ENCODE measurements at places on chromosomes 1 and 21.

- peak; percentile 20 for DNase-seq
These were observed 66.7 kb downstream of the XCL1 start for GRCh38 chr1:168643152-168643551.

- DNase-seq: no peak
These were observed 5.0 kb downstream of the WNT3A start for GRCh38 chr1:228011721-228012311.

DNA sequence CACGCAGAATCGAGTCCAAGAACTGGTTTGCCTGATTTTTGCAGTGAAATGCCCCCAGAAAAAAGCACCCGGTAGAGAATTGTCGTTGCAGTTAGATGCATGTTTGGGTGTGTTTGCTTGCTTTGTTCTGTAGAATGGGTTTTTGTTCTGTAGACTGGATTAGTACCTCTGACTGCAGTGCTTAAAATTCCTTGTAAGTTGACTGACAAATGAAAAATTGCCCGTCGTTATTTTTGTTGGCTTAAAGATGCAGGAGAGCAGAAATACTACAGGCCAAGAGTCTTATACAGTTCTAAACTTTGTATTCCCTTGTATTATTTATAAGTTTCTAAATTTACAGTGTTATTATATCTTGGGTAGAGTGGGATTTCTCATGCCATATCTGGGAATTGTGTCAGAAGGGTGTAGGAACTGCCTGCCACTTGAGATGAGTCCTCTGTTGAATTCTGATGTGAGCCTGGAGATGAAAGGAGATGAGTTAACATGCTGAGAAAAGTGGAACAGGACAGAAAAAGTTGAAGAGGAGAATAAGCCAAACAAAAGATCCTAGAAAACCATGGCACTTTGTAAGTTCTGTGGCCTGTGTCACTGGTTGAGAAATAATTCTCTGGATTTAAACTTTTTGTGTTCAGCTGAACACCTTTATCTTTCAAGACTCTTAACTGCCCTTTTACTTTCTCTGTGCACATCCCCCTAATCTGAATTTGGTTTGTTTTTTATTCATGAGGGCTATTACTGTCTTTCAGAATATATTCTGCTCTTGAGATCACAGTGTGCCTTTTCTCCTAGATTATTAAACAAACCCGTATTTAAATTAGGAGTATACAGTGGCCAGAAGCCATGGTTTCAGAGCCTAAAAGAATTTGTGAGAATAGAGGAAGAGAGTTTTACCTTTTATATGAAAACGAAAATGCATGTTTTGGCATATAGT, 1.4 kb downstream of the DESI2 start:
- no peak for DNase-seq

DNA sequence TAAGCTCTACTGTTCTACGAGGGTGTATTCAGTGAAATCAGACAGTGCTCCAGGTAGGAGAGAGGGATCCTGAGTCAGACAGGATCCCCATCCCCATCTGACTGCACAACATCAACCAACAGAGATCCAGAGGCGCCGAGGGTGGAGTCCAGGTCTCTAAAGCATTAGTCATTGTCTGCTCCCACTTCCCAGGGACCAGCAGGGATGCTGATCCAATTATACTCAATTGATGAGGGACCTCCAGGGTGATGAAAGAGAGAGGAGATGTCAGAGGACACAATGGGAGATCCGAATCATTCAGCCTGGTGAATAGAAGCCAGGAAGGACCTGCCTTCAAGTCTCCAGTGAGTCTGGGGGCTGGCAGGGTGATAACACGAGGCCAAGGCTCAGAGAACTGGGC, 39.5 kb upstream of the STMN1 start:
- DNase-seq: no peak

- DNase-seq: no peak
These were observed 66.0 kb downstream of the RGS21 start for GRCh38 chr1:192382758-192383157.

DNA sequence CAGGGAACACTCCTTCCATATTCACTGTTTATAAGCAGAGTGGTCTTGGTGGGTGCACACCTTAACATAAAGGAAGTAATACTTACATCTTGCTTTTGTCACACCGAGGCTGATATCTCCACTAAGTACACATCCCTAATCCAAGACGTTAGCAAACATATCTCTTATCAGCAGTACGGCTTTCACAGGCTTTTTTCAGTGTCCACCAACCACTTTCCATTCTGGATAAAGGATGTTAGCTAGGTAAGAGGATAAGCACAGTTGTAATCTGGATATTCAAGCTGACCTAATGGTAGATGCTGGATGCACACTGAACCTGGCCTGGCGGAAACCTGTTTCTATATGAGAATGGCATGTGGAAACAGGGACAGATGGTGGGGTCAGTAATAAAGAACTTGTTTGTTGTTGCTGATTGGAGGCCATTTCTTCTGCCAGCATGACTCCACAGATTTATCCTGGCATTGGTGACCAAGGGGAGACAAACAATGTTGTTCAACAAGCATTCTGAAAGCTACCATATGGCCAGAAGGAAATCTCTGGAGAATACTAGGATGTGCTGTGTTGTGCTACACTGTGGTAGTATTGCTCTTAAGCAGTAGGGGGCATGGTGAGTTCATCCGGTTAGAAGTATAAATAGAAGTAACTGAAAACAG, 416.4 kb downstream of the PTBP2 start:
- DNase-seq: peak; percentile 84

DNA sequence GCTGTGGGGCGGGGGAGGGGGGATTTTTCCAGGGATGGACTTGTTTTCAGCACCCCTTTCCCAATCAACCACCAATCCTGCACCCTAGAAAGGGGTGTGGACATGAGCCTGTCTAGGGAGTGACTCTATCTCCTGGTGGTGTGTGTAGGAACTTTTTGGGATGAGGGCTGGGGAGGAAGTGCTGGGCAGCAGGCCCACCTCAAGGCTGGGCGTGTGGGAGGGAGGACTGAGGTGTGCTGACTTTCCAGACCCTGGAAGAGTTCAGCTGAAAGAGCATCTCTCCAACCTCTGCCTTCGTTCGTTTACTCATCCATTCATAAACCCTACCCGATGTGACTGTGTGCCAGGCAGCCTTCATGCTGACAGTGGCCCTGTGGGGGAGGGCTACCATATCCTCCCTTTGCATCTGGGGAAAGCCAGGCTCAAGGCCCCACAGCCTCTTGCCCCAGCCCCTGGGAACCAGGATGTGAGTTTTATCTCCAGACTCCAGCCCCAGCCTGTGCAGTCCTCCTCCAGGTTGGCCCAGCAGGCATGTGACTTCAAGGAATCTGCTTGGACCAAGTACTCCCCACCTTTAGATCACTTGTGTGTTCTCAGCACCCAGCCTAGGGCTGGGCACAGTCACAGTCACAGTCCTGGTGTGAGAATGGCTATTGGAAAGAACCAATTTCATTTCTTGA, 6.7 kb downstream of the KNCN start:
- peak; percentile 57 for DNase-seq

DNA sequence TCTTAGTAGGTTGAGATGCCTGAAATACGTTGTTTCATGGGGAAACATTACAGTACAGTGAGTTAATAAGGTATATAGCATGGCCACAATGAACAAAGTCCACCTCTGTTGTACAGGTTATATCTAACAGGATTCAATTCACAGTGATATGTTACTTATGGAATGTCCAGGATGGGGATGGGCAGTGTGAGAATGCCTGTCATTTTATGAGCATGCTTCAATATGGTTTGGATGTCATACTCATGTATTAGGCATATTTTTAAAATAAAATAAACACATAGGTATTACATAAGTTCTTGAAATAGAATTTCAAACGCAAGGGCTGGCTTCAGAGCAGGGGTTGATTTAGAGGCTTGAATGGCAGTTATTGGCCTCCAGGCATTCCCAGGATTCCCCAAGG, 6.1 kb upstream of the PHLDA3 start:
- no peak for DNase-seq

DNA sequence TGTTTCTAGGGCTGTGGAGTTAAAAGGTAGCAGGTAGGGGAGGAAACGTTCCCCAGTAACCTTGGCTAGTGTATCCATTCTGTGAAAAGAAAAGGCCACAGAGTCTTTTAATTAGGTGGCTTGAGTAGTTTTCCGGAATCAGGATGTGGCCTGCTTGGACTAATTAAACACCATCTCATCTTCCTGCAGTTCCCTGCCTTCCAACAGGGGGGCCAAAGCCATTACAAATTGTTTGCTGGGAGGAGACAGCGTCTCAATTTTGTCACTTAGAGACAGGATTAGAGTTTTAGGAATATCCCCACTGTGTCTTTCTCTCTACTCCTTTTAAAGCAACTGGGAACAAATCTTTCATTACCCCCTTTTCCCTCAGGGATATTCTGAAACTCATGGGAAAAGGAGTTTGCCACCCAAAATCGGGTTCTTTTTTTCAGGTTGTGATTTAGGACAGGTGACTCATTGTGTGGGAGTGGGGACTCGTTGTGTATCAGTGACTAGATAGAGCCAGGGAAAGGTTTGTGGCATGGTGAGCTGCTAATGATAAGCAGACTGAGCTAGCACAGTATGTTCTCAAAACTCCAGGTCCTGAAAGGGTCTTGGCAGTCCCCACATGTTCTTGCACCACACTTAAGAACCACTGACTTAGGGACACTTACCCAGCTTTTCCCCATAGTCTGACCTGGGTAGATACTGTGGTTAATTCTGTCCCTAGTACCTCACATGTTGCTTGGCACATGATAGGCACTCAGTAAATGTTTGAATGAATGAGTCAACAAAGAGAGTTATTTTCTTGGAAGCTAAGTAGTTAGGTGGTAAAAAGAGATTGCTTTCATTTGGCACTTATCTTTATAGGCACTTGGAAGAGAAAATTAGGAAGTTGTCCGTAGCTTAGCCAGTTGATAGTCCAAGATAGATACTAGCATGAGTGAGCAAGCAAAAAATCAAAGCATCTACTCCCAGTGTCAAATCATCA, 22.5 kb downstream of the INTS3 start:
- DNase-seq: peak; percentile 48

GRCh38 chr21:41761211-41761933, 5.5 kb downstream of the RIPK4 start:
- DNase-seq: no peak

DNA sequence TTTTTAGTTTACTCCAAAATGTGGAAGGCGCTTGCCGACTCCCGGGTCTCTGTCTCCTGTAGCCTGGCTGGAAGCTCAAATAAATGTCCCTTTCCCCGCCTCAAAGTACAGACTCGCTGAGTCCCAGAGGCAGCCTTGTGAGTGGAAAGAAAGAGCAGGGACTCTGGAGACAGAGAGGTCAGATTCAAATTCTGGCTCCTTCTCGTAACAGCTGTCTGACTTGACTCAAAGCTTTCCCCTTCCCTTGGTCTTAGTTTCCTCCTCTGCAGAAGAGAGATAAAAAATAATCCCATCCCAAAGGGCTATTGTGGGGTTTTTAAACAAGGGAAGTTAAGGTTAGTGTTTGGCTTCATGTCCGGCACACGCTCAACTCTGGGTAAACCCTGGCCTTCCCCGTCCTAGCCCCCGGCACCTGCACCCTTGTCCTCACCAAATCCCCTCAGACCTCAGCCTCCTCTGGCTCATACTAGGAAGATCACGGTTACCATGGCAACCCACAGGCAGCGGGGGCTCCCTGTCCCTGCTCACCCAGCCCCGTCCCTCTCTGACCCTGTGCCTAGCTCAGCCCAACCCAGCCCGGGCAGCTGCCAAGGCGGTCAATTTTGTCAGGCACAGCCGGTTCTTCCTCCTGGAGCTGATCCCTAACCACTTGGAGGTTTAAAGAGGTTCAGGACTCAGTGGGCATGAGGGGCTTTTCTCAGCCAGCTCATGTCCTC, 49.2 kb upstream of the IGSF21 start:
- DNase-seq: no peak

GRCh38 chr1:41434748-41435449, 49.6 kb downstream of the EDN2 start:
- DNase-seq: no peak

DNA sequence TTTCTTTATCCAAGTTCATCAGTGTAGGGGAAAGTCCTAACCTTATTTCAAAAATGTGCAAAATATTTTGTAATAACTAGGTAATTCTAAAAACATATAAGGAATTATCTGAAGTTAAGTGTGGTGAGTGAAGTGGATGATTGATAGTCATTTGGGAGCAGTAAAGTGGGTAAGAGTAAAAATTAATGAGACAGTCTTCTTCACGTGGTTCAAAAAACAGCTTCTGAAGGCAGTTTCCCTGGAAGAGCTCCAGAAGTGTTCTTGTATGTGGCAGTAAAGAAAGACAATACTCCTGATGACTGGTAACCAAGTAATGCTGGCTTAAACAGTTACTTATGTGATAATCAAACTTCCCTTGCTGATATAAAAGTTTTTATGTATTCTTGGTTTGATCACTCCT, 50.3 kb downstream of the LEPR start:
- DNase-seq: no peak

DNA sequence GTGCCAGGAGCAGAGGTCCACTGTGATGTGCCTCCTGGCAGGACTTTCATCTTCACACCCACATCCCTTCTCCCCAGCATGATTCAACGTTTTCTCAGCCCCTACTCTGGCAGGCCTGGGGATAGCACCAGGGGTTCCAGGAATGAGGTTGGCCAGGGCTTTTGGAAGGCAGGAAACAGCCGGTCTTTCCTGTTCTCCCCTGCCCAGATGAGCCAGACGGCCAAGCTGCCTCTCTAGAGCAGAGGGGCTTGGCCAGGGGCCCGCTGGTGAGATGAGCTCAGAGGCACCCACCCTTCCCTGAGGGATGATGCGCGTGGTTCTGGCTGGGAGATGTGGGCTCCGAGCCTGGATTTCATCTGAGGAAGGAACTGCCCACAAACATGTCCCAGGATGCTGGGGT, 4.3 kb upstream of the MFAP2 start:
- DNase-seq: no peak

DNA sequence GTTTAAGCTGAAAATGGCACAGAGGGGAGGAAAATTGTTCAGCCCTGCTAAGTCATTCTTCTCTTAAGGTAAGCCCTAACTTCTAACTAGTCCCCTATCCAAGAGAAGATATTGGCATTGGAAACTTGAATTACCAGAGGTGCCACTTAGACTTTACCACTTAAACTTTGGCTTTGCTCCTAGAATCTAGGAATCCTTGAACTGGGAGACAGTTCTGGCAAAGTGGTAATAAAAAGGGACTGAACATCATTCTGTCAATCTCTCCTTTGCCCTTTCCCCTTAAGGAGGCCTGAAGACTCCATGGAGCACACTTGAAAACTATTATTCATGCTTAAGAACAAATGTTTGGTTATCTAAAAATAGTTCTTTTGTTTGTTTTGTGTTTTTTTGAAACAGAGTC, 8.4 kb downstream of the ATP1A4 start:
- no peak for DNase-seq

GRCh38 chr21:42443181-42443785, 39.6 kb downstream of the UBASH3A start:
- DNase-seq: no peak
